GF-D8 (cell line): ENCODE measurements at places on chromosomes 6 and 20.

DNA sequence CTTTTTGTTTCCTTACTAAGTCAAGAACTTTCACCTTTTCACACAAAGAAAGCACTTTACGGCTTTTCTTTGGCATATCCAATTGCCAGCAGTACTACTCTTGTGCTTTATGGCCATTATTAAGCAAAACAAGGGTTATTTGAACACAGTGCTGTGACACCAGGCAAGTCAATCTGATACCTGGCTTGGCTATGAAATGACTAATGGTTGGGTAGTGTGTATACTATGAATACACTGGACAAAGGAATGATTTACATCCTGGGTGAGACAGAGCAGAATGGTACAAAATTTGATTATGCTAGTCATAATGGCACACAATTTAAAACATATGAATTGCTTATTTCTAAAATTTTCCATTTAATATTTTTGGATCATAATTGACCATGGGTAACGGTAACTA, 22.1 kb upstream of the ADGRF1 start:
- DNase-seq = no peak

- DNase-seq = no peak
Measured at GRCh38 chr20:951384-952169, 35.4 kb upstream of the ANGPT4 start.

GRCh38 chr6:134308800-134309199, 9.1 kb downstream of the SGK1 start:
- DNase-seq = no peak

- no peak for DNase-seq
Measured at GRCh38 chr20:9440892-9441291, 73.5 kb upstream of the LAMP5 start.

GRCh38 chr6:27575594-27576361, 102.9 kb upstream of the ZNF184 start:
- DNase-seq = no peak

DNA sequence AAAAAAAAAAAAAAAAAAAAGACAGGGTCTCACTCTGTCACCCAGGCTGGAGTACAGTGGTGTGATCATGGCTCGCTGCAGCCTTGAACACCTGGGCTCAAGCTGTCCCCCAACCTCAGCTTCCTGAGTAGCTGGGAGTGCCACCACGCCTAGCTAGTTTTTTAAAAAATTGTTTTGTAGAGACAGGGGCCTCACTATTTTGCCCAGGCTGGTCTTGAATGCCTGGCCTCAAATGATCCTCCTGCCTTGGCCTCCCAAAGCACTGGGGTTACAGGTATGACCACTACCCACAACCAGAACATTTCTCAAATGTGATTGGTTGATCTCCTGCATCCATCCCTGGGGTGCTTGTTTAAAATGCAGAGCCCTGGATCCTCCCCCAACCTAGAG, 5.6 kb upstream of the RBCK1 start:
- DNase-seq = no peak
